AG10803 (cell line): ENCODE measurements at places on chromosomes 5 and 9.

DNA sequence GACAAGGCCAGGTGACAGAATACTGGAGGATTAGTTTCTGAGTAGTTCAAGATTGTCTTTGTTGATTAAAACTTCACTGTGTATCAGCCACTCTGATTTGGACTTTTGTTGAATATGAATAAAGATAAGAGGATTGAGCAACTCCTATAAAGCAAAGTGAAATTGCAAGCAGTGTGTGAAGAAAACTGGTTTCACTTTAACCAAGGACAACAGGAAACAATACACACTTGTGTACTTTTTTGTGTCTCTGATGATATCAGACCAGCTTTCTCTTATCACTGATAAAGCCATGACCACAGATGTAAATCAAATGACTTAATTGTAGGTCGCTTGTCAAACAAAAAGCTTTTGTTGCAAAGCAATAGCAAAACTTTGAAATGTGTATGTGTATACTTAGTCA is 268.6 kb downstream of the FER start:
- DNase-seq: peak; percentile 3

- DNase-seq: no peak
These were observed 54.0 kb downstream of the BOD1 start for GRCh38 chr5:173562451-173562850.

GRCh38 chr9:29160763-29161353 is 1587.6 kb upstream of the C9orf72 start:
- no peak for DNase-seq

DNA sequence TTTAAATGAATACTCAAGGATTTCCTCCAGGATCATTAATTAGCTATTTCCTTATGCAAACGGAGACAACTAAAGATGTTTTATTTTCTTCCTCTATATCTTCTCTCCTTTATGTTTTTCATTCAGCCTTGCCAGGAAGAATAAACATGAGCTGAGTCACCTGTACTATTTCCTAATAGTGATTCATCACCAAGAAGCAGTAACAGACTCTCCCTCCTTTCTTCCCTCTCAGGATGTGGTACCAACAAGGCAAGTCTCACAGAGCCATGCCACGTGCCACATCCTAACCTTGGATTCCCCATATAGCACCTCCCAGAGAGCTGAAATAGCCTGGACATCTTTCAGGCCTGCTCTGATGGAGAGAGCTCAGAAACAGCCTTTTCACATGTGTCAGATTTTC is 758.6 kb upstream of the DMAC1 start:
- no peak for DNase-seq

DNA sequence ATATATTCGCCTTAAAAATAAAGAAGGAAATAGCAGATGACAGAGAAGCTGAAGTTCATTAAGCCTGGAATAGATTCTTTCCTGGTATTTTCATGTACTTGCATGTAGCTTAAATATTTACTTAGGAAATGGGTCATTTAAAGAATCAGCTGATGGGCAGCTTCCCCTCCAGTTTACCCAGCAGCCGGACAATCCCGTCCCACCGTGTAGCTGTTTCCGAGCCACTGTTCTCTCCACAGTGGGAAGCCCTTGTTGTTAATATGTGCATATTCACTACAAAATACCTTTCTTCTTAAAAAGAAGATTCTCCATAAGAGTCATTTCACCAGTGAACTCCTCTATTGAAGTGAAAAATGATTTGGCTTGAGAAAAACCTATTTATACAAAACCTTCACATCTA is 187.0 kb downstream of the FANCC start:
- no peak for DNase-seq
